ENCODE measurements at places on chromosomes 1 and 21. TPM values are rescaled to one million over a fixed set of nuclear protein-coding genes. Genes with fewer than 3 reads are reported as not detected.
A peak's percentile ranks its signal among the peaks of the same experiment; 100 is the strongest.

DNA sequence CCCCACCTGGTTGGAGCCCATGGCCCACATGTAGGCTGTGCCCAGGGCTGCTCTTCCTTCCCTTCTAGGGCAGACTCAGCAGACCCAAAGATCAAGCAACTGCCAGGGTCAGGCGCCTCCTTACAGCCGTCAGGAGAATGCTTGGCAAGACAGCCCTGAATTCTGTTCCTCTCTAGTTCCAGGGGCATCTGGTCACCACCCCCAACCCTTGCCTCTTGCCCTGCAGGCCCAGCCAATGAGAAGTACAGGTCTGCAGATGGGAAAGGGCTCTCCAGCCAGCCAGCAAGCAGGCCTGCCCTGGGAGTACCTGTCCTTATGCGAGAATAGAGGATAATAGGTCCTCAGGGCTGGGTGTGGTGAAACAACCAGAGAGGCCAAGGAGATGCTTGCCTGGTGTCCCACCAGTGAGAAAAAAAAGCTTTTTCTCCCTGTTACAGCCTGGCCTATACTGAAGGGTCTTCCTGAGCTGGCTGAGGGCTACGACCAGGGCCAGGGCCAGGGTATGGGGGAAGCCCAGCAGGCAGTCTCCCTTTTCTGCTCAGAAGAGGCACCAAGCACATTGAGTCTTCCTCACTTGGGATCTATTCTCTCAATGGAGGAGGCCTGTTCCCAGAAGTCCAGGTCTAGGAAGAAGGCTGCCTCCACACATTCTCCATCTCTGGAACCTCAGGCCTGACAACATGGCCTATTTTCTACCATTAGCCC, 31.4 kb downstream of the NAV1 start:
- DNase-seq = no peak

GRCh38 chr21:33871171-33871570, 44.4 kb downstream of the ATP5PO start:
- DNase-seq = no peak

Gene CD1E
- total RNA-seq = not detected

DNA sequence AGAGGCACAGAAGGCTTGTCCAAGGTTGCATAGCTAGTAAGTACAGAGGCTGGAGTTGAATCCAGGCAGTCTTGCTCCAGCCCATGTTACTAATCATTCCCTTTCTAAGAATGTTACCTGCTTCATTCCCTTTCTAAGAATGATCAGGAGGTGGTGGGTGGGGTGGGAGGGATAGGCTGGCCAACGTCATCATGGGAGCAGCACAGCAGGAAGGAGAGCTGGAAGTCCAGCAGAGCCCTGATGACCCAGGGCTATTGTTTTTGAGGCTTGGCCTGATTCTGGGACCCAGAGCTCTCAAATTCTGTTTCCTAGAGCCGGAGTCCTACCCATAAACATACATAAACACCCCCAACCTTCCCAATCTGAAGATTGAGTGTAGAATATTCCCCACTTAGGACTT, 11.8 kb upstream of the CSF1 start:
- peak; percentile 84 for DNase-seq

DNA sequence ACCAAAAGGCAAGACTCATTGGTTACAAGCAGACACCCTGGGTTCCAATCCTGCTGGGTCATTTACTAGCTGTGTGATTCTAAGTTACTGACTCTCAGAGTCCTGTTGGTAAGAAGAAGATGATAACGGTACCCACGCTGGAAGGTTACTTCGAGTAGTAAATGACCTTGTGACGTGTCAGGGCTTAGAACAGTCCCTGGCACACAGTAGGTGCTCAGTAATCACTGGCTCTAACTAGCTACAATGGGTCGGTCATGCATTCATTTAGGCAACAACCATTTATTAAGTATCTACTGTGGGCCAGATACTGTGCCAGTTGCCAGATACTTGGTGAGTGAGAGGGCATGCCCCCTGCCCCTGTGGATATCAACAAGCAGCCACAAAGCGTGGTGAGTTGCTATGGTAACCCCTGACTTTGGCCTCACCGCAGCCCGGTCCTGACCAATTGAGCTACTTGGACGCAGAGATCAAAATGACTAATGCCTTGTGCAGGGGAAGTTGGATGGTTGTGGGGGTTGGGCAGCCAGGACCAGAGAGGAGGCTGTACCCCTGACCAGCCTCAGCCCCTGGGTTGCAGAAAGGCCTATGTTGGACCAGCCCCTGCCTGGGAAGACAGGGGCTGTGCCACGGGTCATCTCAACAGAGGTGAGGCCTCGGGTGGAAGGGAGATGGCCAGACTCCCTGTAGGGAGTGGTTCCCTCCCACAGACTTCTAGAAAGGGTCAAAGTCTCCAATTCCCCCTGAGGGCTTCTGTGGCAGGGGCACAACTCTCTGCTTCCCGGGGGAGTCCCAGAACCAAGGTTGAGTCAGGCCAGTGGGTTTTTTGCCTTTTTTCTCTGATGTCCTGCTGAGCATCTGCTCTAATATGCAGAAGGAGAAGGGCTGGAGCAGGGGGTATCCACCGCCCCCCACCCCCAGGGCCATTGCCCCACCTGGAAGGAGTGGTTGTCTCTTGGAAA, 16.0 kb downstream of the DHRS3 start:
- DNase-seq = peak; percentile 95

DNA sequence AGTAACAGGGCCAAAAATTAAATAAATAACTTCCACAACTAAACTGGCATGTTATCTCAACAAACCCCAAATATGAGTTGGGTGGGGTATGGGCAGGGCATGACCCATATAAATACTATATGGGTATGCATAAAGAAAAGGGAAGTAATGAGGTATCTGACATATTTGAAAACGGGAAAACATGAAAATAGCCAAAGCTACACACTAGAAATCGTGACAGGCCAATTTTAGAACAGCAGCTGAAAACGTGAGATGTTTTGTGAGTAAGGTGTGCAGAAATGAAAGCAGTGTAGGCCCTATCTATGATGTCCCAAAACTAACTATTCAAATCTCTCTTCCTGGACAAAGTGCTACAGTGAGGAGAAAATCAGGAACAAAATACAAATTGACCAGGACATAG, 537.9 kb upstream of the NR5A2 start:
- no peak for DNase-seq

- no peak for DNase-seq
Measured at GRCh38 chr1:194014014-194014413, 827.6 kb upstream of the B3GALT2 start.

Measured in dermis microvascular lymphatic vessel endothelial cell (primary cell).